ENCODE measurements at places on chromosomes 16 and 17.

- no peak for DNase-seq
Observed at GRCh38 chr16:25109643-25110042, 1.9 kb upstream of the LCMT1 start.

DNA sequence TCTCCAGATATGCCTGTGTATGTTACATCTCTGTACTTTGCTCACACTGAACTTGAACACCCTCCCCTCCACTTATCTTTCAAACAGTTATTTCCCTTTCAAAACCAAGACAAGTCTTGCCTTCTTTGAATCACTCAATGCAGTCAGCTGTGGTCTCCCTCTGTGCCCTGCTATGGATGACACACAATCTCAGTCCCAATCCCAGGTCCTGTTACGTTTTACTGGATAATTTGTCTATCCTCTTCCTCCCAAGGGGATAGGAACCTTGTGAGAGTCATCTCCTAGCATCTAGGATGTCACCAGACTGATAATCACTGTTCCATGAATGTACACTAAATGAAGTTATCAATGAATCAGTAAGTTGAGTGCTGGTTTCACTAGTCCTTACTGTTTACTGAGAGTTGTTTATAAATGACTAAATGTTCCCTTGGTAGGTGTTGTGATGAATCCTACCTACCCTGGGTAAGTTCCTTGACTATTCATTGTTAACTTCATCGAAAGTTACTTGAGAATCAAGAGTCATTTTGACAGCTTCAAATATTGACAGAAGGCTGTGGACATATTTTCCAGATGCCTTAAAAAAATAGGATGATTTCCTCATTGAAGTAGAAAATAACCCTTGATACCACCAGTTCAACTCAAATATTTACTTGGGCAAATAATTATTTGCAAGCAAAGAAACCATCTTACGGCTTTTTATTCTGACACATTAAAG lies 244.9 kb downstream of the PRKCA start:
- no peak for DNase-seq

- no peak for DNase-seq
Observed at GRCh38 chr16:58107709-58108108, 21.5 kb downstream of the CFAP20 start.

GRCh38 chr16:89155851-89156739 lies 15.5 kb upstream of the CDH15 start:
- DNase-seq: no peak

GRCh38 chr17:41322094-41322902 lies 6.8 kb upstream of the KRTAP17-1 start:
- DNase-seq: no peak

- DNase-seq: no peak
Observed at GRCh38 chr17:66375121-66375520, 72.7 kb downstream of the PRKCA start.

DNA sequence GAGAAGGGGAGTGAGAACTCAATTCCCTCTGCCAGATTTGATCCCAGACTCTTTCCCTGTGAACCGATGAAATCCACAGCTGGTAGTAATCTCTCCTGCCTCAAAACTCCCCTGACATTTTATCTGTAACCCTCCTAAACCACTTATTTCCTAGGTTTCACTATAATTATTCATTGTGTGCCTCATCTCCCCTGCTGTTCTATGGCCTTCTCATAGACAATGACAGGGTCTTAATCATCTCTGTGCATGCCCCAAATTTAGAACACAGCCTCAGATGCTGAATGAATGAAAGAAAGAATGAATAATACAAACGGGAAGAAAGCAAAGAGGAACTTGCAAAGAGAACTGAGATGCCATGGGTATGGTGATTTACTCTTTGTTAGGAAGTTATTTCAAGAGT lies 451.1 kb downstream of the HS3ST3B1 start:
- no peak for DNase-seq

GRCh38 chr17:6969323-6969726 lies 26.5 kb upstream of the ALOX12 start:
- DNase-seq: no peak

- no peak for DNase-seq
Observed at GRCh38 chr16:66322174-66322573, 44.3 kb upstream of the CDH5 start.

DNA sequence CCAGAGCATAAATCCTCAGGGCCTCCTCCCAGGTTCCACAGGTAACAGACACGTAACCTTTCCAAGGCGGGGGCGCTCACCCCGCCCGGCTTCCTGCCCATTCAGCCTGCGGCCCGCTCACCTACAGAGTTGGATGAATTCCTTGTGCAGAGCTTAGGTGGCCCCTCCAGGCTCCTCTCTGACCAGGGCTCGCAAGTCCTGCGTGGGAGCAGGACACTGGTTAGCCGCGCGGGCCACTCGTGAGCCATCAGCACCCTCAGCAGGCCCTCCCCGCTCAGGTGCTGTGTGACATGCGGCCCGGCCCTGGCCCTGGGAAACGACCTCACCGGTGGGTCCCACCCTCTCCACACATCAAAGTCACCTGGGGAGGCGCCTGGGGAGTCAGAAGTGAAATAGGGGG lies 528 bp downstream of the TERB1 start:
- no peak for DNase-seq

DNA sequence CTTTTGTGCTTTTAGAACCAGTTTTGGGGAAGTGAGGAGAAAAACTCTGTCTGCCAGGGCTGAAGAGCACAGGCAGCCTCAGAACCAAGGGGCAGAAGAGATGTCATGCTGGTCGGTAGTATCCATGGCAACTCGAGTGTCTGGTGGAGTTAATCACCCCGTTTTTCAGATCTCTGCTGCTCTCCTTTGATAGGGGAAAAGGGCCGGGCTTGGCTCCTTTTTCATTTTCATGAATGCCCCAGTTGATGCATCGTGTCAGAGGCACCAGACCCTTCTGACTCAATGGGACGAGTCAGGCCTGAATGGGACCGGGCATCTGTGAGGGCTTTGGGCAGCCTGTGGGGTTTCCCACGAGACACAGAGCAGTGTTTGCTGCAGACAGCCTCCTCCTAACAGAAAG lies 304.6 kb downstream of the ABCC12 start:
- DNase-seq: no peak

DNA sequence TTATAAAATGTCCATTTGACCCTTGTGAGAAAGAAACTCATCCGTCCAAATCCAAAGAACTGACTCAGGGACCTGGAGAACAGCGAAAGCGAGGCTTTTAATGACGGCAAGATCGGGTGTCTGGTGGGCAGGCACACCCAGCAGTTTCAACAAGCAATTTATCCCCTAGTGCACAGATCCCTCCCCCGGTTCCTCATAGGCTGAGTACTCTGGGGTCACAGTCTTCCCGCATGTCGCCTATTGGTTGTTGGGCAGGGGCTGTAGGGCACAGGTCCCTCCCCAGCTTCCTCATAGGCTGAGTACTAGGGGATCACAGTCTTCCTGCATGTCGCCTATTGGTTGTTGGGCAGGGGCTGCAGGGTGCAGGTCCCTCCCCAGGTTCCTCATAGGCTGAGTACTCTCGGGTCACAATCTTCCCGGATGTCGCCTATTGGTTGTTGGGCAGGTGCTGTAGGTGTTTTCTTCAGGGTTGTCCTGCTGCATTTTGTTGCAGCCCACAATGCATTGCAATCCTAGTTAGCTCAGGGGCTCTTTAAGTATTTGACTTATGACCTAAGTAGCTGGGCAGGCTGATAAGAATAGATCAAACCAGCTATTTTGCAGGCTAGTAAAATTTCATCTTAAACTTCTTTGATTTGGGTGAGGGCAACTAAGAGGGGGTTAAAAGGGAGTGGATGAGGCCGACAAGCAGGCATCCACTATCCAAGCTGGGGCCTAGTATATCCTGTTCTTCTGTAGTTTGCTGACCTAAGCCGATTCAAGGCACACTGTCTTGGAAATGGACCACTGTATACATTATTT lies 3.6 kb upstream of the UTS2R start:
- no peak for DNase-seq

GRCh38 chr17:78226055-78226758 lies 5.2 kb upstream of the TMEM235 start:
- DNase-seq: no peak

- DNase-seq: peak; percentile 88
Observed at GRCh38 chr16:27109666-27110523, 43.2 kb downstream of the C16orf82 start.

- DNase-seq: no peak
Observed at GRCh38 chr17:66892246-66892645, 57.3 kb downstream of the CACNG5 start.

DNA sequence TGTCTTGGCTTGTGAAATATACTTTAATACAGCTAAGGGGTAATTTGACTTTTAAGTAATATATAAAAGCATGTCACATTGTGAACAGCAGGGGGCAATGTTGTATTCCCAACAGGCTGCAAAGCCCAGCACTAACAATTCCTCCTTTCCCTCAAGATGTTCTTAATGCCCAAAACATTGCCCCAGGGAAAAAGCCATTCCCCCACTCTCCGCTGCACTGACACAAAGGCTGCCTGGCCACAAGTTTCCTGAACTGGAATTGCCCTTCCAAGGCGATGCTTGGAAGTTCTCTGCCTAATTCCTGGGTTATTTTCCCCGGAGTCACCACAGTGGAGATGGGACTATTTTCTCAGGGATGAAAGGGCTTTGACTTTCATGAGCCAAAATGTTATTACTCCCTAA lies 27.2 kb downstream of the CLEC16A start:
- DNase-seq: no peak

DNA sequence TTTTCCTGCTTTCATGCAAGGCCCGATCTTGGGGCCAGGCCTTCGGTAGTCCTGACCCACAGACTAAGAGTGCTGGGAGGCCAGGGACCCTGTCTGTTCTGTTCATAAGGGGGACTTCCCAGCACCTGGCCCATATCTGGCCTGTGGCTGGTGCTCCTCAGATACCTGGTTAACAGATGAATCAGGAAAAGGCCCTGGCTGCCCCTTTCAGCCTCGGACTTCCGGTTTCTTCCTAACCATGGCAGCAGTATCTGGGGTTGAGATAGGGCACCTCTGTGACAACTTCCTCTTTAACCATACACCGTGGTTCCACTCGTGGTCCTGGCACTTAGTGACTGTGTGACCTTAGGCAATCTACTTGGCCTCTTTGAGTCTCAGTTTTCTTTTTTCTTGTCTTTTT lies 18.4 kb downstream of the PLCG2 start:
- no peak for DNase-seq

GRCh38 chr17:47810200-47810821 lies 11.3 kb downstream of the OSBPL7 start:
- DNase-seq: no peak

- no peak for DNase-seq
Observed at GRCh38 chr17:63841350-63842172, 924 bp downstream of the SMARCD2 start.

DNA sequence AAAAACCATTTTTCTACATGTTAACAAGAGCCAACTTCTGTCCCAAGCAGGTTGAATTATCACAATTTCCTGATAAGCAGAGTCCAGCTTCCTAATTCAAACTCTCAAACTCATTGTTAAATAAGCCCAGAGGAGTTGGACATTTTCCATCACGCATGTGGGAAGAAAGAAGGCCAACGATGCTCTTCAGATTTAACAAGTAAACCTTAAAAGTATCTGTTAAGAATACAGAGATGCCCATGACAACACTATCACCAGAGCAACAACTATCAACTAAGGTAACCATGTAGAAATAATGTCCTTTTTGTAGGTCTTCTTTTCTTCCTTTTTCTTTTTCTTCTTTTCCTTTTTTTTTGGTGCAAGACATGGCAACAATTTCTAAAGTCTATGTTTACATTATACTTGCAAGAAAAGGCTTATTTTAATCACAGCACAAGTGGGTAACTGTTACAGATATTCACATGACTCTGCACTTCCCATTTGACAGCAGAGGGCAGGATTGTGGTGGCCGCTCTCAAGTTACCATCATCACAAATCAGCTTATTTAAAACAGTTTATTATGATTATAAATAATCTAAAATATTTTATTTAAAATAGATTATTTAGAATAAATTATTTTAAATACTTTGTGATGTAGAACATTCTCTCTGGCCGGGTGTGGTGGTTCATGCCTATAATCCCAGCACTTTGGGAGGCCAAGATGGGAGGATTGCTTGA lies 35.7 kb upstream of the DHRS7B start:
- DNase-seq: no peak

GRCh38 chr16:27723711-27724481 lies 174.0 kb downstream of the KATNIP start:
- DNase-seq: no peak

DNA sequence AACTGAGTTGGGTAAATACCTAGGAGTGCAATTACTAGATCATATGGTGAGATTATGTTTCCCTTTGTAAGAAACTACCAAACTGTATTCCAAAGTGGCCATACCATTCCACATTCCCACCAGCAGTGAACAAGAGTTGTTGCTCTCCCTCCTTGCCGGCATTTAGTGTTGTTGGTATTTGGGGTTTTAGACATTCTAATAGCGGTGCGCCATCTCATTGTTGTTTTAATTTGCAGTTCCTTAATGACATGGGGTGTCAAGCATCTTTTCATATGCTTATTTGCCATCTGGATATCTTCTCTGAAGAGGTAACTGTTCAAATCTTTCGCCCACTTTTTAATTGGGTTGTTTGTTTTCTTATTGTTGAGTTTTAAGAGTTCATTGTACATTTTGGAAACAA lies 164.2 kb upstream of the LHX1 start:
- DNase-seq: no peak

DNA sequence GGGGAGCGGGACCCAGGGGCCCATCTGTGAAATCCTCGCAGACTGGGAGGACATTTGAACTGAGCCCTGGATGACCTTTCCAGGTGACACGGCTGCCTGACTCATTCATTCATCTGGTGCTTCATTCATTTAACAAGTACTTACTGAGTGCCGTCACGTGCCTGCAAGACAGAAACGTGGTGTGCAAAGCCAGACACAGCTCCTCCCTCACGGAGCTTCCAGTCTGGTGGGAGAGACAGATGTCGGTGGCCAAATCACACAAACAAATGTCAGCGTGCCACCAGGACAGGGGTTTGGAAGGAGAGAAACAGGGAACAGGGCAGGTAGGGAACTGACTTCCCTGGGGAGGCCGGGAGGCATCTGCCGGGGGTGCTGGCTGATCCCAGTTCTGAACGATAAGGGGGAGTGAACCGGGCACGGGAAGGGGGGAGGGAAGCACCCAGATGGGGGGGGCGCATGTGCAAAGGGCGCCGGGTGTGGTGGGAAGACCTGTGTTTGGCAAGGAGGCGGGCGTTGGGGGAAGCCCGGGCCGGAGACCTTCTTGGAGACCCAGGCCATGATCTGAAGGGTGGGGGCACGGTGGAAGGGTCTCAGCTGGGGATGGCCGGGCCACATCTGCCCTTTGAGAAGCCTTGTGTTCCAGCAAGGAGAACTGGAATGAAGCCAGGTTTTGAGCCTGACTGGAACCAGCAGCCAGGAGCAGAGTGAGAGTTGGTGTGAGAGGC lies 93.6 kb upstream of the CIBAR2 start:
- no peak for DNase-seq

DNA sequence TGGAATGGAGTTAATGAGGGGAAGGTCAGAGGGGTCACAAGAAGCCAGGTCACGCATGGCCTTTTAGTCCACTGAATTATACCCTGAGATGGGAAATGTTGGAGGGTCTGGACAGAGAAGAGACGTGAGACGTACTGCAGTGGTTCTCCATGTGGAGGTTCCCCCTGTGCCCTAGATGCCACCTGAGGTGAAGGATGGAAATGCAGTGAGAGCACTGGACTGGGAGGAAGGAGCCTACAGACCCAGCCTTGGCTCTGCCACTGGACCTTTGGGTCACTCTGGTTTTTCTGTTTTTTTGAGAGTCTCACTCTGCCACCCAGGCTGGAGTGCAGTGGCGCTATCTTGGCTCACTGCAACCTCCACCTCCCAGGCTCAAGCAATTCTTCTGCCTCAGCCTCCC lies 1.8 kb upstream of the PLSCR3 start:
- no peak for DNase-seq

- DNase-seq: no peak
Observed at GRCh38 chr16:10312784-10313724, 72.8 kb upstream of the ATF7IP2 start.

GRCh38 chr16:50497592-50497991 lies 50.6 kb upstream of the NKD1 start:
- no peak for DNase-seq

Measured in activated CD4-positive, CD25-positive, alpha-beta regulatory T cell treated with anti-CD3 and anti-CD28 coated beads, Interleukin-2, amount 50 U/mL, for 72 hours (primary cell).